ENCODE measurements at places on chromosomes 5 and 9. TPM values are rescaled to one million over a fixed set of nuclear protein-coding genes. Genes with fewer than 3 reads are reported as not detected.

Gene CCDC187
- not detected for total RNA-seq

Gene NFIB
- total RNA-seq: 110 TPM

Gene ERBIN
- 40.2 TPM for total RNA-seq

Gene LECT2
- total RNA-seq: not detected

Gene IRX2
- 0.27 TPM for total RNA-seq

Gene PTAR1
- 34.5 TPM for total RNA-seq

Gene DPP7
- total RNA-seq: 198 TPM

Gene PCDHA4
- total RNA-seq: 0.24 TPM

Gene FAM81B
- total RNA-seq: 8.6 TPM

Gene TICAM2
- total RNA-seq: 3.5 TPM

Data from left cardiac atrium (tissue), 4 donors.